ENCODE measurements at places on chromosomes 16 and 17.

- DNase-seq: peak; percentile 97
Observed at GRCh38 chr16:69481901-69482341, 57.5 kb downstream of the CYB5B start.

- no peak for DNase-seq
Observed at GRCh38 chr17:45404870-45405249, 27.8 kb downstream of the ARHGAP27 start.

- DNase-seq: peak; percentile 100
Observed at GRCh38 chr17:40582328-40582901, 17.1 kb upstream of the CCR7 start.

- DNase-seq: peak; percentile 86
Observed at GRCh38 chr17:78865682-78866390, 25.2 kb upstream of the USP36 start.

- DNase-seq: no peak
Observed at GRCh38 chr16:69523566-69524305, 42.0 kb upstream of the NFAT5 start.

DNA sequence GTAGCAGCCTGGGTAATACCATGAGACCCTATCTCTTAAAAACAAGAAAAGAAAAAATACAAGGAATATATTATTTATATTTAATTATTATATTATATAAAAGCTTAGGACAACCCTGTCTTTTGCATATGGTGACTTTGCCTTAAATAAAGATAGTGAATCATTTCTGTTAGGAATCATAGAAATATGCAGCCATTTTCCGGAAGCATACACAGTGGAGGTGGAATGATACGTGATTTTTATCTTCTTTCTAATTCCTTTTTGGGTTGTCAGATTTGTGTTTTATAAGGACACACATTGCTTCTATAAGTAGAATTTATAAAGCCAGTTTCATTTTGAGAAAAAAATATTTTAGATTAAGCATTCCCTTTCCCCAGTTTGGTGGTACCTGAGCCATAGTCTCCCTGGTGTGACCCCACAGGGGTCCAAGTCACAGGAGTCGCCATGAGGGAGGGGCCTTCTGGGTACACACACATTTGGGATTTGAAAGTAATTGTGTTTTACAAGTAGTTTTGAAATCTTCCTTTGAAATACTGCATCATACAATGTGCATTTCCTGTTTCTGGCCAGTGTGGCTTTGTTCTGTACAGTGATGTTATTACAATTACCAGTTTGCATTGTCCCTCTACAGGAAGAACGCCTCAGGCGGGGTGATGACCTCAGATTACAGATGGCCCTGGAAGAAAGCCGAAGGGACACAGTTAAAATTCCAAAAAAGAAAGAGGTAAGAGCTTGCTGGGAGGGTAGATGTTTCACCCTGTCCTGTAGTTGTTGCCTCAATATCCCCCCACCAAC, 50.9 kb downstream of the B9D1 start:
- DNase-seq: peak; percentile 72

DNA sequence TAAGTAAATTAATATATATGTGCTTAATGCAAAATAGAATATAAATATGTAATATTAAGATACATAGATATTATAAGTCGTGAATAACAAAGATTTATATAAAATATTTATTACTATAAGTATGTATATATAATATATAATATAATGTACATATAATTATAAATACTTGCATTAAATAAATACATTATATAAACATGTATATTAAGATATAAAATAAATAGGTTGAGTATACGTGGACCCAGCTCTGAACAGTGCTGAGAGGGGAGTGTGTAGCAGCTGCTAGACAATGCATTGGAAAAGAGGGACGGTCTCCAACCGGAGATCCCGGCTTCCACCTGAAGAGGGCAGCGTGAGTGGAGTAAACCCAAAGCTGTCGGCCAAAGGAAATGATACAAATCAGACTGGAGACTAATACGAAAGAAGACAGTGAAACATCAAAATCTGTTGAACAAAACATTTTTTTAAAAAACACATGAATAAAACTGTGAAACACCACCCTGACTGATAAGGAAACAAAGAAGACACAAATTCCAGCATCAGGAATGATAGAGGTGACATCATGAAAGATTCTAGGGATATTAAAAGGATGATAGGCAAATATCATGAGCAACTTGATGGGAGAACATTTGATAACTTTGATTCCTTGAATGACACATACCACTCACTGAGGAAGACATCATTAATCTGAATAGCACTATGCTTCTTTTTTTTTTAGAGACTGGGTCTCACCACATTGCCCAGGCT, 125.4 kb upstream of the CHMP6 start:
- DNase-seq: peak; percentile 80

DNA sequence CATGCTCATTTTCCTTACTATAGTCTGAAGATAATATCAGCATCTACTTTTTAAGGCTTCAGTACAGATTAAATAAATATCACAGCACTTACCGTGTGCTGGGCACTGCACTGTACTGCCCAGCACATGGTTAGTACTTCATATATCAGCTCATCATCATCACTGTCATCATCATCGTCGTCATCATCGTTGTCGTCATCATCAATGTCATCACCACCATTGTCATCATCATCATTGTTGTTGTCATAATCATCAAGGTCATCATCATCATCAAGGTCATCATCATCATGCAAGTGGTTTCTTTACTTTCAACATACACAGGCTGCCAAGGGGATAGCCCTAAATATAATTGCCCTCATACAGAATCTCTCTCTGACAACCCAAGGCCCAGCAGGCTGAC, 275.1 kb downstream of the ABCC12 start:
- DNase-seq: no peak

DNA sequence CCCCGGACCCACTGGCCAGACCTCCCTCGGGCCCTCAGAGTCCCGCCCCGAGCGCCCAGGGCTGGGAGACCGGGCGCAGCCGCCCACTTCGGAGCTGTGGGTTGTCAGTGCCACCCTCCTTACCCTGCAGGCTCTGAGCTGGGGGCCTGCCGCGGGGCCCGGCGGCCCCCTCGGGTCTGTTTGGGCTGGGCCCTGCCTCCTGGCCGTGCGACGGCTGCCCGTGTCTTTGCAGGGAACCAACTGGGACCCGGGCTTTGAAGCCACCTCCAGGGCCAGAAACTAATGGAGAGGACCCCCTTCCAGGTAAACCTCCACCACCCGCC, 443 bp downstream of the TEDC2 start:
- DNase-seq: no peak

DNA sequence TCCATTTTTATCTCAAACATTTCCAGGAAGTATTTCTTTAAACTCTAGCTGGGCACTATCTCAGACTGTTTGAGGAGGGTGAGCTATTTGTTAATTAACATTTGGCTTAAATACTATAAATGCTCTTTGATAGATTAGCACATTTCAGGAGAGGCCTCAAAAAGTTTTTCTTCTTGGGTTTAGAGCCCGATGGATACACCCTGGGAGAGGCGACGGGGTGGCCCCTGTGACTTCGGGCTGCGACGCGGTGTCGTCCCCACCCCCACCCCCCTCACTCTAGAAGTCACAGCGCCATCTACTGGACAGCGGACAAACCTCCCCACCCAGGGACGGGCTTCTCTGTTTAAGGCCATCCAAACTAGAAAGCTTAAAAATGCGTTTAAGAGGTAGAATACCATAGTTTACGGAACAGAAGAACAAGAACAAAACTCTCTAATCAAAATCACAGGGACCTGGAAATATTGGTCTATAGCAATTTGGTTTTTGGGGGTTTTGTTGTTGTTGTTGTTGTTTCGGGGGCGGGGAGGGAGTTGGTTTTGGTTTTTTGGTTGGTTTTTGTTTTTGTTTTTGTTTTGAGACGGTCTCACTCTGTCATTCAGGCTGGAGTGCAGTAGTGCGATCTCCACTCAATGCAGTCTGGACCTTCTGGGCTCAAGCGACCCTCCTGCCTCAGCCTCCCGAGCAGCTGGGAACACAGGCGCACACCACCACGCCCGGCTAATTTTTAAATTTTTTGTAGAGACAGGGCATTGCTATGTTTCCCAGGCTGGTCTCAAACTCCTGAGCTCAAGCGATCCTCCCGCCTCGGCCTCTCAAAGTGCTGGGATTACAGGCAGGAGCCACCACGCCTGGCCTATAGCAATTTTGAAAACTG, 254.4 kb downstream of the C16orf95 start:
- DNase-seq: peak; percentile 95

GRCh38 chr17:39393736-39394135, 7.7 kb downstream of the FBXL20 start:
- peak; percentile 32 for DNase-seq

DNA sequence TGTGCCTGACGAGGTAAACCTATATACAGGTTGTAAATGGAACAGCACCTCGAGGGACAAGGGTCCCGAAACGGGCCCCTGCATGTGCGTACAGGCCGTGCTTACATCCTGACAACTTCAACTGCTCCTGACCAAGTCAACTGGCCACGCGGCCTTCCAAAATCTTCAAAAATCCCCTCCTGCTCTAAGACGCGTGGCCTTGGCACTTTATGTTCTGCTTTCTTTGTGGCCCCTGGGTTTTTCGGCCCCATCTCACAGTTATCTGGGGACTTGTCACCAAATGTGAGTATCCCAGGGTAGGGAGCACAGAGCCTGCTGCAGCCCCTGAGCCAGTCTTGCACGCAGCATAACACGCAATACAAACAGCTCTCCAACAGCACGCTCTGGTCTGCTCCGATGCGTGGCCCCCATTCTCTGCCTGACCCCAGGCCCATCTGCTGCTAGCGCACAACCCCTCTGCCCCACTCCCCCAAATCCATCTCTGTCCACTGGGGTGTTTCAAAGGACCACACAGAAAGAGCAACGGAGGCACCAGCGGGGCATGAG, 659 bp downstream of the RPH3AL start:
- no peak for DNase-seq

GRCh38 chr17:77749321-77749751, 209.2 kb upstream of the TNRC6C start:
- no peak for DNase-seq

GRCh38 chr16:17414421-17414820, 56.3 kb downstream of the XYLT1 start:
- DNase-seq: no peak

- DNase-seq: no peak
Observed at GRCh38 chr17:78922816-78923498, 2.2 kb downstream of the TIMP2 start.

DNA sequence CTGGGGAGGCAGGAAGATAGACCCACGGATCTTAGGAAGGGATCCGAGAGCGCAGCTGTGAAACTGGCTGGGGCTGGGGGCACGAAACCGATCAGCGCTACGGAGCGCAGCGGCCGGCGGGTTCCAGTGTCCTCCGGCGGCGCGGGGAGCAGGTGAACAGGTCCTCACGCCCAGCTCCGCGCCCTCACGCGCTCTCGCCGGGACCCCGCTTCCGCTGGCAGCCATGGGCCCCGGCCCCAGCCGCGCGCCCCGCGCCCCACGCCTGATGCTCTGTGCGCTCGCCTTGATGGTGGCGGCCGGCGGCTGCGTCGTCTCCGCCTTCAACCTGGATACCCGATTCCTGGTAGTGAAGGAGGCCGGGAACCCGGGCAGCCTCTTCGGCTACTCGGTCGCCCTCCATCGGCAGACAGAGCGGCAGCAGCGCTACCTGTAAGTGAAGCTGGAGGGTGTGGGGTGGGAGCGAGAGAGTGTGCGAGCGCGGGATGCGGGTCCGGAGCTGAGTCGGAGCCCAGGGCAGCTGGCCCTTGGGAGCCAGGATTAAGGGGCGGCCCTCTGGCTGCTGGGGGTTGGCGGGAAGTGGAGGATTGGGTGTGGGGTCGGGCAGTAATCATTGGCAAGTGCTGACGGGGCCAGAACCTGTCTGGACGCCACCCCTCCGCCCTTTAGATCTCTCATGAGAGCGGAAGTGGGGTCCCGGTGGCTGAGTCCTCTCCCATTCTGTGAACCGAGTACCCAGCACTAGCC, 479 bp downstream of the ITGA3 start:
- peak; percentile 72 for DNase-seq

GRCh38 chr17:49922095-49922494, 46.9 kb upstream of the DLX4 start:
- DNase-seq: no peak

DNA sequence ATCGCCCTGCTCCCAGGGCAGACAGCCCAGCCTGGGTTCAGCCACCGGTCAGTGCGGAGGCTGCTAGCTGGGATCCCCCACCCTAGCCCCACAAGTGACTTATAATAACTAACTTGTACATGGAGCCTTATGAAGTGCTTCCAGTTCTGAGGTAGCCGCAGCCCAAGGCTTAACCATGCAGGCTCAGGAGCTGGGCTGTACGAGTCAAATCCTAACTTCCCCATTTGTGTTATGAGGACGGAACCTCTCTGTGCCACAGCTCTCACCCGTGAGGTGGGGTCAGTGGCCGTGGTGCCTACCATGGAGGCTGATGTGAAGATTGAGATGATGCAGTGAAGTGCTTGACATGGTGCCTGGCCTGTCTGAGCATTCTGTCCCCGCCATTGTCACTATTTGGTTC, 27.8 kb upstream of the GOSR2 start:
- DNase-seq: no peak

DNA sequence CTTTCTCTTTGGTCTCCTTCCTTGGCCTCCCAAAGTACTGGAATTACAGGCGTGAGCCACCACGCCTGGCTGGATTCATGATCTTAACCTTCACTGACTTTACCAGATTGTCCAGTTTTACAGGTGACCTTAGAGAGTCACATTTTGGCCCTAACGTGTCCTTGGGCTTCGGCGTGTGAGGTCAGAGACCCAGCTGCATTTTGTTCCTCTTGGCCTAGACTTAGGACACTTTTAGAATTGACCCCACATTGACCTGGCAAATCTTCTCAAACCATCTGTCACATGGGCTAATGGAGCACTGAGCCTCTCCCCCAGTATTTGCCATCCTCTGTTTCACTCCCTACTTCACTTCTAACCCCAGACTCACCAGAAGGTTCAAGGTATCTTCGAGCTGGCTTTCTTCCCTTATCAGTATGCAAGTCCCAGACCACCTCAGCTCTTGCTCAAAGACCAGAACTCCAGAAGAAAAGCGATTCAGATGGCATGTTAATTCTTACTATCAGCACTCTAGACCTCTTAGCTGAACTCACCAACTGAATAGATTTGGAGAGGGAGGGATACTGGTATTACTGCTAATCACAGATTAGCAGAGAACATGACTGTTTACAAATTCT, 1.7 kb upstream of the CYTH1 start:
- DNase-seq: no peak

GRCh38 chr16:56823081-56823733, 41.8 kb upstream of the SLC12A3 start:
- no peak for DNase-seq

GRCh38 chr17:73226556-73227172, 33.8 kb downstream of the COG1 start:
- DNase-seq: no peak

GRCh38 chr17:3773511-3773910, 27.5 kb downstream of the ITGAE start:
- no peak for DNase-seq

DNA sequence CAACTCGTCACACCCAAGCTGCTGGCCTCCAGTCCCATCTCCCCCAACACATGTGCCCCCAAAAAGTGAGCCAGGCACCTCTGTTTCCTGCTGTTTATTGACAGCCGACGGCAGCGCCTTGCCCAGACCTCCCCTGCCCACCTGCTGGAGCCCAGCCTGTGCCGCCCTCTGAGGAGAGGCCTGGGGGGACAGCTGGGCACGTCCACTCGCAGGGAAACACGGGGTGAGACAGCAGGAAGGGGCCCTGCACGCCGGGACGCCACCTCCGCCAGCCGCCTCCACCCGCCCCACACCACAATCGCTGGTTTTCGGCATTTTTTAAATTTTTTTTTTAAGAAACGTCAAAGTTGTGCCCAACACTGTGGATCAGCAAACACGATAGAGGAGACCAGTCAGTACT, 19.3 kb downstream of the CASKIN1 start:
- DNase-seq: no peak

Measured in lung microvascular endothelial cell (primary cell).